ENCODE measurements at places on chromosomes 12 and 14. TPM values are rescaled to one million over a fixed set of nuclear protein-coding genes. Genes with fewer than 3 reads are reported as not detected.

DNA sequence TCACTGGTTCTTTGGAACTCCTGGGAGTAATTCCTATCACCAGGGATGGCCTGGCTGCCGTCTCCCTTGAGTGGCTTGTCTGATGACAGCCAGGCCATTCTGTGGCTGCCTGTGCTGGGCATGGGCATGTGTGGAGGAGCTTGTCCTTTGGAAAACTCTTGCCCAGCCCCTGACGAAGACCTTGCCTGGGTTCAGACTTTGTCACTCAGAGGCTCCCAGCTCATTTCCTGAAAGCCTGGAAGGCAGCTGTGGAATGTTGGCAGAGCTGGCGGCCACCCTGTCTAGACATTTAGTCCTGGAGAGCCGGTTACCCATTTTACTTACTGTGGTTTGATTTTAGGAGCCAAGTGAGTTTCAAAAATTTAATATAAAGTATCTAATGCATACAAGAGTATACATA is 34.0 kb downstream of the TUNAR start:
- H3K4me3 ChIP-seq: no peak overlapping the region
- H3K27me3 ChIP-seq: no peaks in the 10 kb centered on the region
- no peaks in the 10 kb centered on the region for H3K4me1 ChIP-seq
- no peak overlapping the region for H3K27ac ChIP-seq

GRCh38 chr14:38496092-38496491 is 240.2 kb upstream of the CLEC14A start:
- DNase-seq: no peak
- H3K36me3 ChIP-seq: no peaks in the 10 kb centered on the region
- no peaks in the 10 kb centered on the region for H3K27me3 ChIP-seq
- H3K4me1 ChIP-seq: no peaks in the 10 kb centered on the region
- no peak overlapping the region for H3K4me3 ChIP-seq
- no peak overlapping the region for H3K27ac ChIP-seq

DNA sequence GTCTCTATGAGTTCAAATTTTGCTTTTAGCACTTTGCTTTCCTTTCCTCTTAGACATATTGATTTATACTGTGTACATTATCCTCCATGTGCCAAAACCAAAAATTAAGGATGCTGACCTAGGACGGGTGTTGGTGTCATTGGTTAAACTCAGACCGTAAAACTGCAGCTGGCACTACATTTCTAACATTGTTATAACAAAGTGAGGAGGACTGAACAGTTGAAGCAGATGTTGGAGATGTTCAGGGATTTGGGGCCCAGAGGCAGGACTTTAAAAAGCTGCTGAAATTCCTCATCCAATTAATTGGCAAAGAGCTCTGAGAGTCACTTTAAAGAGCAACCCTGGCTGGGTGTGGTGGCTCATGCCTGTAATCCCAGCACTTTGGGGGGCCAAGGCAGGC is 72.4 kb downstream of the TMTC1 start:
- H3K27ac ChIP-seq: no peak overlapping the region
- DNase-seq: no peak
- H3K4me1 ChIP-seq: no peaks in the 10 kb centered on the region
- peaks cover 1% of the 10 kb centered on the region for H3K27me3 ChIP-seq
- H3K36me3 ChIP-seq: no peaks in the 10 kb centered on the region

- H3K36me3 ChIP-seq: peaks cover 30% of the 10 kb centered on the region
- H3K4me3 ChIP-seq: no peak overlapping the region
- no peaks in the 10 kb centered on the region for H3K27me3 ChIP-seq
- DNase-seq: no peak
Observed at GRCh38 chr12:109581856-109582255, 8.3 kb downstream of the MVK start.

GRCh38 chr12:104623883-104624282 is 167.1 kb downstream of the CHST11 start:
- H3K4me1 ChIP-seq: peaks cover 23% of the 10 kb centered on the region
- H3K27ac ChIP-seq: no peak overlapping the region
- no peak for DNase-seq
- no peaks in the 10 kb centered on the region for H3K27me3 ChIP-seq
- no peak overlapping the region for H3K4me3 ChIP-seq

The TMED8 gene
- total RNA-seq: 28.4 TPM

DNA sequence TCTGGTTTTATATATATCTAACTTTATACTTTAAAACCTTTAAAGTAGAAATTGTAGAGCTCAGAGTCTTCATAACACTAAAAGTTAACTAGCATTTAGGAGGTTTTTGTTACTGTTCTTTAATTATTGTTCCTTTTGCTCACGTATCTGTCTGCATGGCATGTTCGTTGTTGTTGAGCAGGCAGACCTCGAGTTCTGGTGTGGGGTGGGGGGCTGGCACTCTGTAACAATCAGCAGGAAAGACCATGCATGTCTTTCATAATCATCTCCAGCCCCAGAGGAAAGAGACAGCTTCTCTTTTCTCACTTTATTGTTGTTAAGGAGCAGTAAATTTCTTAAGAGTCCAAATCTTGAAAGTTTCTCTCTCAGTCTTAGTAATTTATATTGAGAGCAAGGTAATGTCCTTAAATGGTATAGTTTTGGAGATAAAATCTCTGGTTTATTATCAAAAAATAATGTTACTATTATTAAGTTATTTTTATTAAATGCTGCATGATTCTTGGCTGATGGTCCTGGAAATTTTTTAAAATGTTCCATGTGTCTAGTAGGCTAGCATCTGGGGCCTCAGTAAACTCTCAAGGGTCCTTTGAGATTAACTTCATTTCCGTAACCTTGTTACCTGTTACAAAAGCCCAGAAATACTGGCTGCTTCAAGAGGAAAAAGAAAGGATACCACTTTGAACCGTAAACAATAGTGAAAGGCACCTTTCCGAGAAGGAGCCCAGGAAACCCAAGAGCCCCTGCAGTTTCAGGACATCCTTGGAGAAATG is 30.3 kb downstream of the CKB start:
- no peak overlapping the region for H3K27ac ChIP-seq
- H3K36me3 ChIP-seq: peaks cover 23% of the 10 kb centered on the region
- H3K4me1 ChIP-seq: no peaks in the 10 kb centered on the region
- no peak overlapping the region for H3K4me3 ChIP-seq
- H3K27me3 ChIP-seq: no peaks in the 10 kb centered on the region
- no peak for DNase-seq

The CD163L1 gene
- not detected for total RNA-seq

- no peak overlapping the region for H3K4me3 ChIP-seq
- no peak overlapping the region for H3K27ac ChIP-seq
- no peaks in the 10 kb centered on the region for H3K36me3 ChIP-seq
- no peak for DNase-seq
- peaks cover 16% of the 10 kb centered on the region for H3K4me1 ChIP-seq
Observed at GRCh38 chr14:99819514-99819913, 26.3 kb downstream of the EML1 start.

- peaks cover 7% of the 10 kb centered on the region for H3K36me3 ChIP-seq
- no peak for DNase-seq
- H3K4me1 ChIP-seq: peaks cover 20% of the 10 kb centered on the region
- H3K27me3 ChIP-seq: no peaks in the 10 kb centered on the region
Observed at GRCh38 chr14:63654346-63654745, 12.7 kb upstream of the WDR89 start.

The ZC2HC1C gene
- total RNA-seq: 0.71 TPM

The BRF1 gene
- total RNA-seq: 46.9 TPM

The CMTM5 gene
- not detected for total RNA-seq

DNA sequence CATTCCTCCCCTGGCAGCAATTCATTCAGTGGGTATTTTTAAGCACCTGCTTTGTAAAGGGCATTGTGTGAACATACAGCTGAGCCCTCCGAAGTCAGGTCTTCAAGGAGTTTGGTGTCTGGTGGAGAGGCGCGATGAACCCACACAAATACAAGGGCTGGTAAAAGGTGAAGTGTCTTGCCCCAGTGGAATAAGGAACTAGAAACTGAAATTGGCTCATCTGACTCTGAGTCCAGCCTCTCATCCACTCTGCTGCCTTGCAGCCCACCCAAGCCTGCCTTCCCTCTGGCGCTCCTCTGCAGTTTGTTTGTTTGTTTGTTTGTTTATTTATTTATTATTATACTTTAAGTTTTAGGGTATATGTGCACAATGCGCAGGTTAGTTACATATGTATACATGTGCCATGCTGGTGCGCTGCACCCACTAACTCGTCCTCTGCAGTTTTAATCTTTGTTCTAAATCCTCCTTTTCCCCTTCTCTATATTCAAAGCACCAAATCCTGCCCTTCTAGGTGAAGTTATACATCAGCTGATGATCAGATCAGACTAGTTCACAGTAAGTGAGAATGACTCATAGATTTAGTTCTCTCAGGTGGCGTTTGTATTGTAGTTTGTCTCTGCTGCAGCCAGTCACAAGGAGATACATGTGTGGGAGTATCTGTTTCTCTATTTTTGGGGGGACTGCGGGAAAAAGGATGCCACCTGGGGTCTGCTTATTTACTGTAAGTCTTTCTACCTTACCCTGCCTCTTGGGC is 394.5 kb downstream of the APAF1 start:
- H3K4me1 ChIP-seq: no peaks in the 10 kb centered on the region
- H3K4me3 ChIP-seq: no peak overlapping the region
- no peaks in the 10 kb centered on the region for H3K27me3 ChIP-seq
- H3K36me3 ChIP-seq: no peaks in the 10 kb centered on the region

DNA sequence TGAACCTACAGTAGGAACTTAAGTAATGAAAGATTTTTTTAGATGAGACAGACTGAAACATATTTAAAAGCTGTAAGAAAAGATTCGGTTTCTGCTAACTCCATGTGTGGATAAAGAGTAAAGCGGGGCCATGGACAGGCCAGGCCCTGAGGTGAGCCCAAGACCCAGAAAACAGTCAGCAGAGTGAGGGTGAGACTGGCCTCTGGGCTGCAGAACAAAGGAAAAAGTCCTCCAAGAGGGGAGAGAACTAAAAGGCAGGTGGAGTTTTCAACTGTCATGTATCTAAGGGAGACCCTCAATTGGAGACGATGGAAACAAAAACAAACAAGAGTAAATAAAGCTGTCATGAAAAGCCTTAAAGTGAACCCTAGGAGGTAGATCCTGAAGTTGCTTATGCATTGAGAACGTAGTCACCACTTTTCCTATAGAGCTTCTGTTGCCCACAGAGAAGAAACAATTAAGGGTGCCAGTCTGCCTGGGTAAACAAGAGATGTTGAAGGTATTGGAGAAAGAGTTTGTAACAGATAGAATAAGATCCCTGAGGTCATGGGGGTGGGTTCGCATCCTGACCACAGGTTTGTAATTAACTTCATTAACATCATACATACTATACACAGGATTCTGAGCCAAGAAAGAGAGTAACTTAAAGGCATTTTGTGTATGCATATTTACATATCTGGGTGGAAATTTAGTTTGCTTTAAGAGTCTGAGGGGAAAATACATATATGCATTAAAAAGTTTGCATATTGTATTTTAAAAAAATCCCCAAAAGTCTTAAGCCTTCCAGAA is 268.7 kb upstream of the PDE3A start:
- H3K4me3 ChIP-seq: no peak overlapping the region
- H3K27me3 ChIP-seq: no peaks in the 10 kb centered on the region
- H3K36me3 ChIP-seq: no peaks in the 10 kb centered on the region
- no peaks in the 10 kb centered on the region for H3K4me1 ChIP-seq

- H3K27me3 ChIP-seq: peaks cover 3% of the 10 kb centered on the region
- no peak overlapping the region for H3K4me3 ChIP-seq
- no peak for DNase-seq
- no peaks in the 10 kb centered on the region for H3K36me3 ChIP-seq
- H3K4me1 ChIP-seq: no peaks in the 10 kb centered on the region
- no peak overlapping the region for H3K27ac ChIP-seq
Observed at GRCh38 chr12:130288691-130289090, 49.0 kb upstream of the PIWIL1 start.

DNA sequence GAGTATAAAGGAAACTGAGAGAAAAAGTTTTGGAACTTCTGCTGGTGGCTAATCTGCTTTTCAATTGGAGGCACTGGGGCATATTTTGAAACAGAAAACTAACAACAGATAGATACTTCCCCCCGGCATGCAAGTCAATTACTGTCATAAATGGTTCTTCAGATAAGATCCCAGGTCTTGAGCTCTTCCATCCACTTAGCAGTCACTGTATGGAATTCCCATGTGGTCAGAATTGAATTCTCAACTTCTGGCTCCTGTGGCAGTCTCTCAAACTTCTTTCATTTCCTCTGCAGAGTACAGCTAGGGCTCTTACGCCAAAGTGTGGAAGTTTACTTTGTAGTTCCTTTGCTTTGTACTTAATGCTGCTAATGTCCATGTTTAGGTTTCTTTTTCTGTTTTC is 452.2 kb downstream of the IPO8 start:
- H3K27ac ChIP-seq: no peak overlapping the region
- no peak for DNase-seq
- no peaks in the 10 kb centered on the region for H3K36me3 ChIP-seq

The MYF5 gene
- not detected for total RNA-seq

GRCh38 chr12:44334347-44334746 is 498.5 kb downstream of the TMEM117 start:
- no peaks in the 10 kb centered on the region for H3K36me3 ChIP-seq
- H3K4me1 ChIP-seq: no peaks in the 10 kb centered on the region
- no peak overlapping the region for H3K27ac ChIP-seq

The LRP6 gene
- total RNA-seq: 5.5 TPM

DNA sequence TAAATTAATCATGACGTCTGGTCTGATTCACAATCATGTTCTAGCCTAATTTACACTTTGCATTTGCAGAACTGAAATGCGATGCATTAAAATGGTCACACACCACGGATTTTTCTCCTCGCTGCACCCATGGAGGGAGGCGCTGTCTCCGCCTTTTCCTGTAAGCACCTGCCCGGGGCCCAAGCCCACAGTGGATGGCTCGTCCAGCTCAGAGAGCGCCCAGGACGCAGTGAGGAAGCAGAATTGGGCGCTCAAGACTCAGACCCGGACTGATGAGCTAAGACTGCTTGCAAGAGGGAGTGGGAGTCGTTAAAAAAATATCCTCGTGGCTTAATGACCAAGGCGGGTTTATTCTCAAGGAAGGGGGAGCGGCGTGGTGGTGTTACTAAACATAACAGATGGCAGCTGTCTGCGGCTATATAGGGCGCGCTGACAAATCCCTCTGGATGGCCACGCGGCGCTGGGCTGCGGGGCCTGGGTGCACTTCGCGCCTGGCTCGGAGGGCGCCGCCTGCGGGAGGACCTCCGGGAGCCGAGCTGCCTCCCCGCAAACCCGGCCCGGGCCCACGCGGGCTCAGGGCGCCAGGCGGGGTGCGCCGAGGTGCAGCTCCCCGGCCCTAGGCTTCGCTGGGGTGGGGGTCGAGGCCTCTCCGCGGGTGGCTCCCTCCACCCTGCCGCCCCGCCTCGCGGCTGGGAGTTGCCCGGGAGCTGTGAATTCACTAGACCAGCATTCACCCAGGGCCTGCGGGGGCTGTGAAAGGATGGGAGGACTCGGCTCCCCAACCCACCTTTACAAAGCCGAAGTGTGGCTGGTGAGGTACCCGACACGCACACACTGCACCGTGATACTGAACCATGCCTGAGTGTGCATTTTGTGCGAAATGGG is 78.7 kb downstream of the PPM1A start:
- peaks cover 32% of the 10 kb centered on the region for H3K27me3 ChIP-seq
- H3K4me1 ChIP-seq: peaks cover 39% of the 10 kb centered on the region
- peak overlapping the region; percentile 86 for H3K27ac ChIP-seq

GRCh38 chr14:39267608-39268005 is 33.9 kb downstream of the MIA2 start:
- no peak for DNase-seq
- peak overlapping the region; percentile 80 for H3K4me3 ChIP-seq
- H3K27ac ChIP-seq: peak overlapping the region; percentile 79
- H3K36me3 ChIP-seq: peaks cover 14% of the 10 kb centered on the region

Data from activated T-helper 1 cell treated with anti-CD3 and anti-CD28 coated beads, Interleukin-12 subunit alpha, Interleukin-12 subunit beta, Interleukin-2, Interleukin-4 antibody, amounts not matched to agents 30 ng/mL and 10 ng/mL and 1 ng/mL, durations not matched to agents 14 hours and 24 hours and 36 hours (primary cell).